ENCODE measurements at places on chromosomes 5 and 9.

GRCh38 chr5:1121891-1122290 is 10.0 kb upstream of the SLC12A7 start:
- DNase-seq = no peak

DNA sequence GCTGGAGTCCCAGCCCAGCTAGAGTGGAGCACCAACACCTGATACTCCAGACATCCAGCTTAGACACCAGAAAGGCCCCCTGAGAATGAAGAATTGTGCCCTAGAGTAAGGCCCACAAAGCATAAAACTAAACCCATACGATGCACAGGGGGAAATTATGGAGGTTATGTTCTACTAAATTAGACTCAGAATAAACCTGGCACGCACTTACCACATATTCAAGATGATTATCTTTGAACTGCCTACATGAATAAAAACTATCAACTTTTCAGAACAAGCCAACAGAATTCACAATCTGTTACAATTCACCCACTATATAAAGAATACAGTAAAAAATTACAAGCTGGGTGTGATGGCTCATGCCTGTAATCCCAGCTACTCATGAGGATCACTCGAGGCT is 168.5 kb downstream of the CPLANE1 start:
- no peak for DNase-seq

DNA sequence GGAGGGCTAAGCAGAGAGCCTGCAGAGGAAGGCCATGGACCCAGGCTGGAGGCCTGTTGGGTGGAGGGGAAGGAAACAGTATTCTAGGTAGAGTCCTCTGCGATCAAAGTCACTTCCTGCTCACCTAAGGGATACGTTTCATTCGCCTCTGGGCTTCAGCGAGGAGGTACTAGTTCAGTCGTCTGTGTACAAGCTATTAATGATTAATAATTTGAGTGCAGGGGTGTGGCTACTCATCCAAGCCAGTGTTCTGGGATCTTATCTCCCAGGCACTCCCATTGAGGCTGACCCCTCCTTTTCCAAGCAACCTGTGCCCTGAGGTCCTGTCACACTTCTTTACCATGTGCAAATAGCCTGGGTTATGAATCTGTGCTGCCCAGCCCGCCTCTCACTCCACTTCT is 25.2 kb downstream of the RALGPS1 start:
- DNase-seq = peak; percentile 54

DNA sequence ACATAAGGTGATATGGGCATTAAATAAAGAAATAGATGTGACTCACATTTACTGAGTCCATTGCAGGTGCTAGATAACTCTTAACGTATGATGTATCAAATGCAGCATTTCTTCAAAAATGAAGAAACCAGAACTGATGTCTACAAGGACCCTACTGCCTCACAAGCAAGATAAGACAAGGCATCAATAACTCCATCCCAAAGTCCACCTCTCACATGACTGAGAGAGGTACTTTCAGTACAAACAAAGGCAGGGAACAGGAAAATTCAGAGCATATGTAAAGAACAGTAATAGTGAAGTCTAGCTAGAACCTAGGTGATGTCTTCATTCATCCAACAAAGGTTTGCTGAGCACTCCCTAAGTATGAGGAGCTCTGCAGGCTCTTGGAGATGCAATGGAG is 54.7 kb downstream of the KLHL3 start:
- no peak for DNase-seq

- no peak for DNase-seq
Observed at GRCh38 chr5:66608501-66608900, 12.3 kb downstream of the MAST4 start.

- DNase-seq = no peak
Observed at GRCh38 chr9:93585695-93586094, 9.3 kb downstream of the PHF2 start.

DNA sequence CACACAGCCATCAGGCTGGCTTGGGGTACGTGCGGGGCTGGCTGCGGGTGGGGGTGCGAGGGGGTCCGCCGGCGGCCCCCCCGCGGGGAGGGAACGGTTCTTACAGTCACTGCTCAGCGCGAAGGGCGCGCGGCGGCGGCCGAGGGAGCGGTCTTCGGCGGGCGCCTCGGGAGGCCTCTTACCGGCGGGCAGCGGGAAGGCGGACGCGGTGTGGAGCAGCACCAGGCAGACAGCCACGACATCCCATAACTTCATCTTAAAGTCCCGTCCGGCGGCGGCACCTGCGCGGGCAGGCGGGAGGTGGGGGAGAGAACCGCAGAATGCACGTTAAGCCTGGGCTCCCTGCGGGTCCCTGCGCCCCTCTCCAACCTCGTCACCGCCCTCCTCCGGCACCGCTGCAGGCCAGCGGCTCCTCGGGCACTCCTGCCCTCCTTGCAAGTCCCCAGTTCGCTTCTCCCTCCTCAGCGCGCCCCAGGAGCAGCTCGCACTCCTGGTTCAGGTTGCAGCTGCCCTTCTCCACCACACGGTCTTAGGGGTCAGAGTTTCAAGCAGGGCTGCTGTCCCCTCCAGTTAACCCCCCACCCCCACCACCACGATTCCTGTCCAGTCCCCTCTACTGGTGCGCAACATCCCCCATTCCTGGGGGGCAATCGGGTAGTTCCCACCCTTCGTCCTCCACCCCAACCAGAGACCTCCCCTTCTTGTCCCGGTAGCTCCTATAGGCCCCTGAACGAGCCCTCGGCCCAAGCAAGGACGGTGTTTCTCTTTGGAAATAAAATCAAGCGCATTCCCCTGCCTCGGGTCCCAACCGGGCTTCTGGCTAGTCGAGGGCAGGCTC is 5.1 kb downstream of the GDNF start:
- DNase-seq = no peak

DNA sequence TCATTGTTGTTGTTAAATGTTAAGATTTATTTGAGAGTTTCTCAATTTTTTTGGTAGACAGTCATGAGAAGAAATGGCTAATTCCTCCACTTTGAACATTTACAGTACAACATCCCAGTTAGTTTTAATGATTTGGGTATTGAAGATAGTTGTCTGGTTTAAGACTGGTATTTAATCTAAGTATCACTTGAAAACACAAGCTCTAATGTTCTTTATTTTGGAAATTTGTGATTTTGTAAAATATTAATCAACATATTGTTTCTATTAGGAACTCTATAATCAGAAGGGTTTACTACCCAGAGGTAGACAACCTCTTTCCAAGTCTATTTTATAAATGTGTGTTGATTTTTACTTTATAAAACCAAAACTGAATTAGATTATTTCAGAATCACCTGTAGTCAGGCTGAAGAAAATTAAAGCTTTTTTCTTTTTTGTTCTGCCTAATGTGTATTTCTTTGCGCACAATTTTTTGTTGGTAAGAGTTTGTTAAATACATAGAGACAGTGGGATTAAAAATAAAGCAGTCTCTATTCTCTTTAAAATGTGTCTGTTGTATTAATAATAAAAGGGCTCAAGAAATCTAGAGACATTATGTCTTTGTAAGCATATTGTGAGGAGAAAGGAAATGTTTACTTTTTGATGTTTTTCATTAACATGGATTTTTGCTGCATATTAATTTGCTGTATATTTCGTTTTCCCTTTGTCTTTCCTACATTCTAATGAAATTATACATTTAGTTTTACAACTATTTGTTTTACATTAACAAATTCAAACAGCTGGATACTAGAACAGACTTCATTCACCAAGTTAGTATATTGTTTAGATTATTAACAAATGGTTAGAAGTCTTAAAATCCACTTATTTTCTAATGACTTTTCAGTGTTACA is 3.9 kb upstream of the PURA start:
- no peak for DNase-seq

DNA sequence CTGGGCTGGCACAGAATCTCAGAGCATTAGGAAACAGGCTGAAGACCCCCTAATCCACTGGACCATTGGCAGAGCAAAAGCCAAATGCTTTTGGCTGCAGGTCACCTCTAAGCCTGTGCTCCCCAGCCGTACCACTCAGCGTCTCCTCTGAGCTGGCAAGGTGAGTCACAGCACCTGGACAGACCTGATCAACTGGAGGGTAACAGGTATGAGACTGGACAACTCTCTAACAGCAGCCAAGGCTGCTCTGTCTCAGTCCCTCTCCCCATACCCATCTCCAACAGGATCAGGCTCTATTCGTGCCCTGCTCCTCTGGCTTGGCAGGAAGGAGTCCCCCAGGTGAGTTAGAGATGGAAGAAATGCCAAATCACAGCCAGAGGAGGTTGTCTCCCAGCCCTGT is 4.7 kb downstream of the GOLGA2 start:
- DNase-seq = no peak

GRCh38 chr5:151258201-151258611 is 5.2 kb downstream of the GM2A start:
- DNase-seq = no peak

DNA sequence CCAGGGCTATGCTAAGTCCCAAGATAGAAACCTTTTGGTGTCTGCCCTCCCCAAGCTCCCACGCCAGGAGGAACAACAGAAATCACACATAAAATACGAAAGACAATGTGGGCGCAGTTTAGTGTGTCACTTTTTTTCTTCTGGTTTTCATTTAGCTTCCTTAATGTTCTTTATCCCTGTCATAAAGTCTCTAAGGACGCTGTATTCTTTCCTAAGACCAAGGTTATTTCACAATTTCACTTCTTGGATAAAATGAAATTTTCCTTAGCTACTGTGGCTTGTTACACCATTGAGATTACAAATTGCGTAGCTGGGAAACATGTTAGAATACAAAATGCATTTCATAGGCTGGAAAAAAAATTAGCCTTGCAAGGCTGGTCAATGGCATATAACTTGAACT is 85.4 kb downstream of the GLIS3 start:
- DNase-seq = no peak

- DNase-seq = no peak
Observed at GRCh38 chr5:9644630-9645029, 14.5 kb upstream of the TAS2R1 start.

GRCh38 chr5:151622367-151623088 is 31.4 kb upstream of the FAT2 start:
- DNase-seq = no peak

DNA sequence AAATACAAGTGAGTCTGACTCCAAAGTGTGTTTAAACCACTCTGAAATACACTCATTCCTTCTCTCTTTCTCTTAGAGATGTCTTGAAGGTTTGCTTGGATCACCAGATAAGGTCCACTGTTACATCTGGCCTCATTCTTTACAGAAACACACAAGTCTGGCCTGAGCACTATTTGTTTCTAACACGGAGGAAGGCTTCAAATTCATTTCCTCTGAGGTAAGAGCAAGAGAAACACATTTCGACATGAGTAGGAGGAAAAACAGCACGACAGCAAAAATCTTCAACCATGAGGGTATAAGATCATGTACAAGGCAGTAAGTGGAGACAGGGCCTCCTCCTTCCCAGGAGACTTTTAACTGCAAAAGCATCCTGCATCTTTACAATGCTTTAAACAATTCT is 8.0 kb downstream of the SIL1 start:
- DNase-seq = no peak

- no peak for DNase-seq
Observed at GRCh38 chr9:135945969-135946368, 15.2 kb downstream of the UBAC1 start.

- no peak for DNase-seq
Observed at GRCh38 chr5:64872044-64872443, 103.3 kb downstream of the CWC27 start.

DNA sequence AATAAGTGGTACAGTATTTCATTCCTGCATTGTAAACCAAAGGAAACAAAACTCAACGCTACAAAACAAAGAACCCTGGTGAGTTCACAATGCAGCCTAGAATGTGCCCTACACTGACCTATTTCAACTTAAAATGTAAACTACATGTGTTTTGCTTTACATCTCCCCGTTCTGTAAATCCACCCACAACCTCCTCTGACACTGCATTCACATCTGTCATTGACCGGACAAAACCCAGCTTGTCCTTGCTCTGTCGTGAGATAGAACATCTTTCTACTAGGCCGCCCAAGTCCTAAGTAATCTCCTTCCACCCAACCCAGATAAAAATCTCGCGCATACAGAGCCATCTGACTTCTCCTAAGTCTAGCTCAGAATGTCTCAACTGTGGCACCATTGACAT is 6.1 kb upstream of the VLDLR start:
- DNase-seq = no peak

DNA sequence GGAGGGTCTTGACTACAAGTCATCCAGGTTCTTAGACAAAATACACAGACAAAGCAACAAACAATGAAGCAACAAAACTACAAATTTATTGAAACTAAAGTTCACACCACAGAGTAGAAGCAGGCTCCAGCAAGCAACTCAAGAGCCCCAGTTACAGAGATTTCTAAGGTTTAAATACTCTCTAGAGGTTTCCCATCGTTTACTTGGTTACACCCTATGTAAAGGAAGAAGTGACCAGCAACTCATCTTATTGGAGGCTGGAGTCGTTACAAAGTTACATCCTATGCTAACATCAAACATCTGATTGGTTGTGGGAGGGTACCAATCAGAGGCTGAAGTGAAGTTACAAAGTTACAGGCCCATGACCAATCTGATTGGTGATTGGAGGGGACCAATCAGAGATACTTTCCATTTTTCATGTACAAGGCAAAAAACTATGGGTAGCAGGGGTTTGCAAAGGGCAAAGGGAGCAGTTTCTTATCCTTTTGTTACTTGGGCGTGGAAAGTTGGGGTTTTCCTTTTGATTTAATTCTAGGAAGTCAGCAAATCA is 2292.6 kb upstream of the C9orf72 start:
- DNase-seq = no peak

- DNase-seq = no peak
Observed at GRCh38 chr9:131999692-132000551, 79.7 kb downstream of the MED27 start.

DNA sequence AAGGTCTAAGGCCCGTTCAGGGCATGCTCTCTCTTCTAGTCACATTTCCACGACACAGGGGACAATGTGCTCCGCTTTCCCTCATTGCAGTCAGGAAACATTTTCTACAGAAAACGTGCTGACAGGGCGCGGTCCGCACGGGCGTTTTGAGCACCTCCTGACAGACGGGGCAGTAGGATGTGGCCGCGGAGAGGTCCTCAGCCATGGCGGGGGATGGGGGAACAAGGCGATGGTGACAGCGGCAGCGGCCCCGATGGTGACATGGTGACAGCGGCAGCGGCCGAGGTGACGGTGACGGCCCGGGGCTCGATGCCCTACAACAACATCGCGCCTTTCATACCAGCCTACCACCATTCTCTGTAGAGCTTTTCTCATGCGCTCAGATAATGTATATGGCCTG is 4.1 kb downstream of the PLPP1 start:
- DNase-seq = no peak

DNA sequence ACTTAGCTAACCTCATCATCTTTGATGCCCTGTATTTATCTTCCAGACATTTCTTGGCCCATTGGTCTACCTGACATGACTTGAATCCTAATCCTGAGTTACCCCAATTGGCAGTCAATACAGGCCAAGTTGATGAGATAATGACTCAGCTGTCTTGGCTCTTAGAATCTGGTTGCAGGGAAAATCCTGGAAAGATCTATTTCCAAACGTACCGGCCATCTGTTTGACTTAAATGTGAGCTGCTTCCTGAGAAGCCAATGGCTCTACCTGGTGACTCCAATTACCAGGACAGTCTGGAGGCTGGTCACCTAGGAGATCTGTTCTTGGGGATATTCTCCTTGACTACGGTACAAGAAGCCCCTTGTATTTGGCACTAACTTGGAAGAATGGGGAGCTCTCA is 475.2 kb upstream of the BRINP1 start:
- no peak for DNase-seq

GRCh38 chr5:81180780-81181460 is 52.2 kb upstream of the CKMT2 start:
- no peak for DNase-seq

GRCh38 chr5:179762781-179763176 is 30.2 kb downstream of the MAML1 start:
- DNase-seq = no peak

- DNase-seq = no peak
Observed at GRCh38 chr5:79329453-79329852, 93.5 kb downstream of the JMY start.

GRCh38 chr9:124558777-124559470 is 51.7 kb upstream of the NR5A1 start:
- DNase-seq = no peak
